Inflammatory macrophage (primary cell): ENCODE measurements at places on chromosomes 5 and 9.

- no peak for DNase-seq
Observed at GRCh38 chr9:78358329-78359051, 61.6 kb downstream of the PSAT1 start.

- DNase-seq, result no peak
Observed at GRCh38 chr5:153791339-153791738, 247.4 kb downstream of the FAM114A2 start.

DNA sequence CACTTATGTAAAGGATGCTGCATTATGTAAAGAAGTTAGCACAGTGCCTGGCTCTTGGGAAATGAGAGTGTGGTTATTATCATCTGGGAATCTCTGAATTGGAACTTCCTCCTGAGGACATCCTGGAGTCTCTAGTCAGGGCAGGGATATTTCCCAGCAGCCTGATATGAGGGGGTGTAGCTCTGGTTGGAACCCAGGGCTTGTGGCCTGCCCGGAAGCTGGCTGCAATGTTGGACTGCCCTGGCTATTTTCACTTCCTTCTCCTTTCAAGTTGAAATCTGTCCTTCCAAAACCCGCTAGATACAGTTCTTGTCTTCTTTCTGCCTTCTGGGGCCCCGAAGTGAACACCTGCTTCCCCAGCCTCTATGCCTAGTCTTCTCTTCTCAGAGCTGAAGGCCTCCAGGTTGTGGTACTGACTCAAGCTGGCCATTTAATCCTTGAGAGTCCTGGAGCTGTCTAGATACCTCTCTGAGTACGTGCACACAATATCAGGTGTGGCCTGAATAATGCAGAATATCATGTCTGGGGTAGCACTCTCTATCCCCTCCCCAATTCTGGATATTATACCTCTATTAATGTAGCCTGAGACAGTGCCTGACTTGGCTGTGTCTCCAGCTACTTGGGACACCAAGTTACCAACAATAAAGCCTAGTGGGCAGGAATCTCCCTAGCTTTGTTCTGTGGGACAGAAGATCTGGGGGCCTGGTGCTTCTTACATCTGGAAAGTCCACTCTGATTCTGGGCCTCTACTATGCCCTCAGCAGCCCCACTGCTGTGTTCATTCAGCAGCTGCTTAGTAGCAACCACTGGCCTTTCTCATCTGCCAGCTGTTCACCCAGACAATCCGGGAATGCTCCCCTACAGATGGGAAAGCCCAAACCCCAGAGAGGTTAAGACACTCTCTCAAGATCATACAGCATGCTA is 45.0 kb downstream of the SLC6A7 start:
- DNase-seq, result peak; percentile 48

DNA sequence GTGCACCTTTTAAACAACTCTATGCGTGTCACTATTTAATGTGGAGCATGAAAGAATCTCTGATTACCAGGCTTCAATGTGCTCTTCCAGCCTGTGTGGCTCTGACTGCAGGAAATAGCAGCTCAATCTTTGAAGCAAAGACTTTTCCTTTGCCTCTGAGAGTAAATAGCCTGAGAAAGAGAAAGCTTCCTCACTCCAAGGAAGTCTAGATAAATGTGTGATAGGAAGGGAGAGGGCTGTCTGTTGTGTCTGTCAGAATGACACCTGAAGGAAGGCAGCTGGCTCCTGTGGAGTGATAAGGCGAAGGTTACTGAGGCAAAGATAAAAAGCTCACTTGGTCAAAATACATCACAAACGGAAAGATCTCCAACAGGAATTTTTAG is 205.3 kb upstream of the HAPLN1 start:
- DNase-seq, result no peak

GRCh38 chr5:135205632-135206349 is 171.8 kb upstream of the PITX1 start:
- DNase-seq, result no peak

DNA sequence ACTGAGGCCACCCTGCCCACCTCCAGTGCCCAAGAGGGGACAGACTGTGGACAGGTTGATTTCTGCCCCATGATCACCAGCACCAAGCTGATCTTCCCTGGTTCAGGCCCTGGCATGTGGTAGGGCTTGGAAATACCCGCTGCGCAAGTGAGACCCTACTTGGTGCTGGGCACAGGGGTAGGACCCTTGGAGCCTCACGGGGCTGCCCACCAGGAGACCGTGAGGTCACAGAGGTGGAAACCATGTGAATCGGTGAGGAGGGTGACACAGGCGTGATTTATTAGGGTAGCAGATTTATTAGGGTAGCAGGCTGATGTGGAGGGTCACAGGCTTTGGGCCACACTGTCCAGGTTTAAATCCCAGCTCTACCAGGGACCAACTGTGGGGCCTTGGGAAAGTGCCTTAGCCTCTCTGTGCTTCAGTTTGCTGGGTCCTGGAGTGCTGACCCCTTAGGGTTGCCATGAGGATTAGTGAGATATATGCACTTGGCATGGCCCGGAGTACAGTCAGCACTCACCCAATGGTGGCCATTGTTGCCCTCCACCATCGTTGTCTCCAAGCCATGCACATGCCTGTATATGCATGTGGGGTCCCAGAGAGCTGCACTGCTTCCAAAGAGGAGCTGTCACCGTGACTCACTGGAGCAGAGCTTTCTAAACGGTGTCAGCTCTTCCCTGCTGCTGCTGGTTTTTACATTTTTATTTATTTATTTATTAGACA is 20.9 kb upstream of the DUSP1 start:
- DNase-seq, result no peak

- peak; percentile 30 for DNase-seq
Observed at GRCh38 chr9:122370869-122371755, at the start of gene PTGS1. PTGS1 (plus strand) TSS chr9:122371024; CDS start chr9:122371085, 61 bp downstream.

- DNase-seq, result no peak
Observed at GRCh38 chr5:9419794-9420193, 126.1 kb downstream of the SEMA5A start.

GRCh38 chr9:90379771-90380170 is 262.9 kb downstream of the DIRAS2 start:
- DNase-seq, result no peak

- peak; percentile 4 for DNase-seq
Observed at GRCh38 chr9:118170032-118170955, 466.1 kb downstream of the TLR4 start.

DNA sequence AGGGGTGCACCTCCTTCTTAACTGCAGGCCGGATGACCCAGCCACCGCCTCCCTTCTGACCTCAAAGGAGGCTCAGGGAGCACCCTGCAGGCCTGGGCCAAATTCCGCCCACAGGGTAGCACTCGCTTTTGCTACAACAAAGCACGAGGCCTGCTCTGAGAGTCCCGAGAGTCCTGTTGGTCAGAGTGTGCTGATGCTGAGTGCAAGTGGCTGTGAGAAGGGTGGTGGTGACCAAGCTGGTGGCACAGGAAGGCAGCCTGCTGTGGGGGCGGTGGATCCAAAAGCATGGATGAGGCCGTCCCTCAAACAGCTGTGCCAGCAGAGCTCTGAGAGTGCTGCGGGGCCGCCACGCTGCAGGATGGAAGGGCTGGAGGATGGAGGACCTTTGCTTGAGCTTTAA is 101.8 kb downstream of the AK8 start:
- DNase-seq, result no peak

DNA sequence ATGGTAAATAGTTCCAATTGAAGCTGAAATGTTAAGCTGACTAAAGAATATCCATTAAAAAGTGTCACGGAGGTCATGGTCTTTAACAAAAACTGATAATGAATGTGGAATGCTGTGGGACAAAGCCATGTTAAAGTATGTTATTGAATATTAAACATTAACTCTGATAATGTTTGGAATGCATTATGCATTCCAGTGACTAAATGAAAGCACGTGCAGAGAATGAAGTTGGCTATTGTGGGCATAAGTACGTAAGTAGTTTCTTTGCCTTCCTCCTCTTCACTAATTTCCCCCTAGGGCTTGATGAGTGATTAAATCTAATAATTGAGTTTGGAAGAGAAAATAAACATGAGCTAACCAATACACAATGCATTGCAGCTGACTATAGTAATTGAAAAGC is 640.4 kb upstream of the CDH10 start:
- no peak for DNase-seq

DNA sequence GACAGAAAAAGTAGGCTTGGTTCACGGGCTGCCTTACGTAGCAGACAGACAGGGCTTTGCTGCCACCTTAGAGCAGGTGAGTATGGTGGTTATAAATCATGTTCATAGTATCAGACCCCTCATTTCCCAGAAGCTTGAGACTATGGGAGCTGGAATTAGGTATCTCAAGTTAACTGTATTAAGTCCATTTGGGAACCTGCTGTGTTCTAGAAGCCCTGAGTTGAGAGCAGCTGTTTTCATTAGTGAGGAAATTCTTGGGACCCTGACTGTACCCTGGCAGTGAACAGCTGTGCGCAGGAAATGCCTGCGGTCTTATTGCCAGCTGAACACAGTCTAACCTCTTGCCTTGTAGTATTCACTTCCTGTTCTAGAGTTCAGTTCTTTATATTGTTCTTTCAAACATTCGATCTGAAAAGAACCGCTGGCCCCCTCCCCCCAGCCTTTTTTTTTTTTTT is 29.8 kb downstream of the UGCG start:
- DNase-seq, result peak; percentile 67

DNA sequence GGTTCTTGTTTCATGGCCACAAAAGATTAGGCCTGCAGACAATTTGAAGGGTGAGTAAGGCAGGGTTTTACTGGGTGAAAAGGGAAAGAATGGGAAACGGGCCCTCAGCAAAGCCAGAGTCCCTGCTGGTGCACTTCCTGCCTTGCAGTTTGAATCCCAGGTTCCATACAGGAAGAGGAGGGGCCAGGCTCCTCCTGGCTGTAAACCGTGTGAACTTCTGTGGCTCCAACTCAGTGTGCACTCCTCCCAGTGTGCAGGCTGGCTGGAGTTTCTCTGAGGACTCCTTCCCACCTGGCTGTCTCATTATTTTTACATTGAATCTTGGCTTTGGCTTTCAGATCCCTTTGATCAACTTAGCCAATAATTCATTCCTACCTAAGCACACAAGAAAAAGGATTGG is 367.1 kb upstream of the KLF4 start:
- DNase-seq, result no peak
